Activated CD4-positive, alpha-beta T cell treated with anti-CD3 and anti-CD28 coated beads, Interleukin-2, Interleukin-6, amounts not matched to agents 100 ng/mL and 50 ng/mL, durations not matched to agents 16 hours and 8 hours (primary cell): ENCODE measurements at places on chromosomes 6 and 20.

DNA sequence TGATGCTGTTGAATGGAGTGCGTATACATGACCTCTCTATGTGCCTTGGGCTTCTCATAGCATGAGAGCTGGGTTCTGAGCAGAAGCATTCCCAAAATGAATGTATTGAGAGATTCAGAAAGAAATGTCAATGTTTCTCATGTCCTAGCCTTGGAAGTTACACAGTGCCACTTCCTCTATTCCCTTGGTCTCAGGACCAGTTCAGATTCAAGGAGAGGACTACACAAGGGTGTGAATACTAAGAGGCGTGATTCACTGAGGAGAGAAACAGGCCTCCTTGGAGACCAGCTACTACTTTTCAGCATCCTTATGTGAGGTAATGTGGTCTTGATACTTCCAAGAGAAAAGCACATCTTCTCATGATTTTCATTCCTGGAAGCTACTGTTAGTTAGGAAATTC lies 10.4 kb downstream of the PPARD start:
- no peak for DNase-seq

DNA sequence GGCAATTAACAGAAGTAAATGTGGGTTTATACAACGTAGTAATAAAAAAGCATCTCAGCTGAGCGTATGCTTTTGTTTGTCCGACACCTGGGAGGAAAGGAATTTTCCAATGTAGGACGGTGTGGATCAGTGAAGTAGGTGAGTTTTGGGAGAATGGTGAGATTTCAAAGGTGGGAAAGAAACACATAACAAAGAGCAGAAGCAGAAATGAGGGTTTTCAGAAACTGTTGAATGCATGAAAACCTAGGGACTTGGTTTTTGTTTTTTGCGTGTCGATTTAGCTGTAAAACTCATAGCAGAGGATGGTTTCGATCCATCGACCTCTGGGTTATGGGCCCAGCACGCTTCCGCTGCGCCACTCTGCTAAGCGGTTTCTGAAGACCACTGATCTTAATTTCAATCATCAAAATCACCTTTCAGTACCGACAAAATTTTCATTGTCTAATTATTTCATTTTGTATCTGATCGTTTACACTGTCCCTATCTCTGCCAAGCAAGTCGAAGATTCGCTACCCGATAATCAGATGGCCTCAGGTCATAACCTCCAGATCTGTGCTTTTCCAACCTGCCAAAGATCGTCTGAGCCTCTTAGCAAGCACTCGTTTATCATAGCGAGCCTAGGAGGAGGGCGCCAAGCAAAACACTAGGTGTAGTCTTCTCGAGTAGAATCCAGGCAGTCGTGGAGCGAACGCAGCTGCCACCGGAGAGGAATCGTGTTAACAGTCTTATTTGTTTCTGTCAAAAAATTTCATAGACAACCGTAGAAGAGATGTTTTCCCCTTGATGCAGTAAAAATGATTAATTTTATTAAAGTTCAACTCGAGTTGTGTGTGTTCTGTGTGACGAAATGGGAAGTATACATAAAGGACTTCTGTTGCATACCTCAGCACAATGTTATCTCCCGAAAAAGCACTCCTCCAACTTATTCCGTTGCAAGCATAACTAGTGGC lies 20.9 kb upstream of the POM121L2 start:
- DNase-seq = peak; percentile 80

DNA sequence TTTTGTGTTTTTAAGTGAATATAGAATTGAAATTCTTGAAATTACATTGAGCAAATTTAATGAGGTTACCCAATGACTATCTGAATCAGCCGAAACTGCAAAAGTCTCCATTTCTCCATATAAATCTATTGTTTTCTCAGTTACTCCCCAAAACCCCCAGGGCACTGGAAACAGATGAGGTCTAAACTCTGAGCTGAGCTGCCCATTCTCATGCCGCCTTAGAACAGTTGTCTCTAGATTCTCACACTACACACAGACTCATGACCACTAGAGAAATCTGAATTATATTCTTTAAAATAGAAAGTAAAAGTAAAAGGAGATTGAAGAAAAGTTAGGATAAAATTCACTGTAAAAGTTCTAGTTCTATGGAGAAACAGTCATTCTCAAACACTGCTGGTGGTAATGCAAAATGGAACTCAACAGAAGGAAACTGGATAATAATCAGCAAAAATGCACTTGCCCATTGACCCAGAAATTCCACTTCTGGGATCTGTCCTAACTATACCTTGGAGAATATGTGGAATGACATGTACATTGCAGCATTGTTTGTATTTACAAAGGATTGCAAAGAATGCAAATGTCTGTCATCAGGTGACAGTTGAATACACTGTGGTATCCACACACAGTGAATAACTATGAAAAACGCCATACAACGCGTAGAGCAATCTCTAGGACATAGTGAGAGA lies 125.5 kb downstream of the IPCEF1 start:
- DNase-seq = no peak

GRCh38 chr6:10478187-10479040 lies 42.7 kb upstream of the GCNT2 start:
- peak; percentile 53 for DNase-seq

- no peak for DNase-seq
These were observed 26.0 kb upstream of the C6orf62 start for GRCh38 chr6:24744911-24745310.

DNA sequence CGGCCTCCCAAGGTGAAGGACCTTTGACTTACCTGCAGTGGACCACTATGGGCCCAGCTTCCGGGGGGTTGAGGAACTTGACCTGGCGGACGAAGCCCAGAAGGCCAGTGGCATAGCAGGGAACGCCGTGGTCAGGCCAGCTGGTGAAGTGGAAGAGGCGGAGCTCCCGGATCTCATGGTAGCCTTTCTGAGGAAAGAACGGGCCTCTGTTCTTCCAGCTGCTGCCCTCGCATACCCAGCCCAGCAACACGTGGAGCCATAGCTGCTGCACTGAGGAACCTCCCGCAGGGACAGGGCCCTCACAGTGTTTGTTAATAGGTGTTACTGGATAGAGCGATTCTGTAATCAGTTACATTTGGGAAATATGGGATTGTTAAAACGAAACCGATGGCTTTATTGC lies 492.1 kb upstream of the CHD6 start:
- DNase-seq = no peak

DNA sequence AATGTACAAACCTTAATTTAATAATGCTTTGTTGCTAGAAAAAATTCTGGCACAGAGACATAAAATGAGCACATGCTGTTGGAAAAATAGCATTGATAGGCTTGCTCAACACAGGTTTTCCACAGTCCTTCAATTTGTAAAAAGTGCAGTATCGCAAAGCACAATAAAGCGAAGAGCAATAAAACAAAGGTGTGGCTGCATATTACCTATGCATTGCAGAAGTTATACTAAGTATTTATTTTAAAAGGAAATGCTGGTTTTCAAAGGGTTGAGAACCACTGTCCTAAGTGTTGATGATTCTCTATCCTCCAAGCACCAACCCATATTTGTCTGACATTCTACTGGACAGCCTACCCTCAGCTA lies 54.1 kb upstream of the CAP2 start:
- no peak for DNase-seq

DNA sequence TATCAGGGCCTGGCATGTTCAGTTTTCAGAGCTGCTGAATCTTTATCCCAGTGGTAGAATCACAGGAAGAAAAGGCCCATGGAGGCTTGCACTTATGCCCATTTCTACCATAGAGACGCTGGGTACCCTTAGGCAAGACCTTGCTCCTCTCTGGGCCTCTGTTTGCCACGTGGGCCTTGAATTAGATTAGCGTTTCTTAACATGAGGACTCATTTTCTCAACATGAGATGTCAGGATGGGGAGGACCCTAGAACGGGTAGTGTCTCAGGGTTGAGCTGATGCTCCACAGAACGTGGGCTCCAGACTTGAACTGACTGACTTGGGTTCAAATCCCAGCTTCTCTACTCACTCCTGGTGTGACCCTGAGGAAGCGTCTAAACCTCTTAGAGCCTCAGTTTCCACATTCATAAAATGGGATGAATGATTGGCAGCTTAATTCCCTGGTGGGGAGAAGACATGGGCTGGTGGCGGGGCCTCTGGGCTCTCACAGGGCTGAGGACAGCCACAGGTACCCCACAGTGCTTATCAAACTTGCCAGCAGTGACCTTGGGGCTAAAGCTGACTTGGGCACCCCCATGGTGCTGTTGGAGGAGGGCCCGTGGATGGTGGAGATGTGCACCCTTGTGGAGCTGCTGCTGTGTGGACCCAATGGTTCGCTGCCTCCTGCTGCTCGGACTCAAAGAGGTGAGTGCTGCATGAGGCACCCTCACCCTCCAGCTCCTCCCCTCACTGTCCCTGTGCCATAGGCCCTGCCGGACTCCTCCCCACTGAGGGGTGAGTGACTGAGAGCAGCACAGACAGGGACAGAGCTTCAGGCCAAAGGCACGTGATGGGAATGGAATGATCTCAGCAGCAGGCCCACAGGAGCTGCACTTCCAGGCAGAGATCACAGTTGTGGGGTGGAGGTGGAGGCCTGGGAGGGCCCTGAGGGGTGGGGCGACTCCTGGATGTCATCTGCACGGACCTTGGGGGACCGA lies 28.2 kb downstream of the SUN5 start:
- DNase-seq = no peak

DNA sequence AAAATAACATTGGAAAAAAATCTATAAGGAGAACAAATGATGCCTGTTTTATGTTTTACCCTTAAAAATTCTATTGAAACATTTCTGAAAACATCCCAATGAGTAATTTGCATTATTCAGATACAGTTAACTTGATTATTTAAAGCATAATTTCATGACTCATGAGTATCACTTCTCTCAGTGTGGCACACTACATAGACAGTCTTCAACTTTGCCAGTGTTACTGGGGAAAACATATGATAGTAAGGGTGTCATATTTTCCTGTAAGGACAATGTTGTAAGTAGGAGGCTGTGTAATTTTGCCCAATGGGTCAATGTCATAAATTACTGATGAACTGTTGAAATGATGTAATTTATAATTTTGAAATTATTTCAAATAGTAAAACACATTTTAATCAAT lies 125.5 kb downstream of the PHACTR1 start:
- no peak for DNase-seq

- DNase-seq = no peak
These were observed 35.6 kb downstream of the RIOK1 start for GRCh38 chr6:7424967-7425807.
